ENCODE measurements at places on chromosomes 2 and 18. TPM values are rescaled to one million over a fixed set of nuclear protein-coding genes. Genes with fewer than 3 reads are reported as not detected.

SLC4A3 gene
- total RNA-seq = 426 TPM

LIMS4 gene
- 2.1 TPM for total RNA-seq

VIL1 gene
- total RNA-seq = not detected

CCDC148 gene
- total RNA-seq = 0.30 TPM

ADCYAP1 gene
- 0.19 TPM for total RNA-seq

GREB1L gene
- 12.3 TPM for total RNA-seq

AFF3 gene
- 8.0 TPM for total RNA-seq

MC5R gene
- not detected for total RNA-seq

HOXD1 gene
- total RNA-seq = not detected

SYT4 gene
- total RNA-seq = not detected

VWC2L gene
- total RNA-seq = not detected

SCYGR4 gene
- total RNA-seq = not detected

GRCh38 chr2:193199322-193199721 lies 1004.6 kb upstream of the TMEFF2 start:
- no peaks in the 10 kb centered on the region for H3K27me3 ChIP-seq
- no peak overlapping the region for H3K4me3 ChIP-seq
- DNase-seq = no peak

GRCh38 chr18:73711256-73711655 lies 436.4 kb downstream of the FBXO15 start:
- H3K27ac ChIP-seq = no peak overlapping the region
- H3K4me3 ChIP-seq = no peak overlapping the region
- no peaks in the 10 kb centered on the region for H3K27me3 ChIP-seq

DNA sequence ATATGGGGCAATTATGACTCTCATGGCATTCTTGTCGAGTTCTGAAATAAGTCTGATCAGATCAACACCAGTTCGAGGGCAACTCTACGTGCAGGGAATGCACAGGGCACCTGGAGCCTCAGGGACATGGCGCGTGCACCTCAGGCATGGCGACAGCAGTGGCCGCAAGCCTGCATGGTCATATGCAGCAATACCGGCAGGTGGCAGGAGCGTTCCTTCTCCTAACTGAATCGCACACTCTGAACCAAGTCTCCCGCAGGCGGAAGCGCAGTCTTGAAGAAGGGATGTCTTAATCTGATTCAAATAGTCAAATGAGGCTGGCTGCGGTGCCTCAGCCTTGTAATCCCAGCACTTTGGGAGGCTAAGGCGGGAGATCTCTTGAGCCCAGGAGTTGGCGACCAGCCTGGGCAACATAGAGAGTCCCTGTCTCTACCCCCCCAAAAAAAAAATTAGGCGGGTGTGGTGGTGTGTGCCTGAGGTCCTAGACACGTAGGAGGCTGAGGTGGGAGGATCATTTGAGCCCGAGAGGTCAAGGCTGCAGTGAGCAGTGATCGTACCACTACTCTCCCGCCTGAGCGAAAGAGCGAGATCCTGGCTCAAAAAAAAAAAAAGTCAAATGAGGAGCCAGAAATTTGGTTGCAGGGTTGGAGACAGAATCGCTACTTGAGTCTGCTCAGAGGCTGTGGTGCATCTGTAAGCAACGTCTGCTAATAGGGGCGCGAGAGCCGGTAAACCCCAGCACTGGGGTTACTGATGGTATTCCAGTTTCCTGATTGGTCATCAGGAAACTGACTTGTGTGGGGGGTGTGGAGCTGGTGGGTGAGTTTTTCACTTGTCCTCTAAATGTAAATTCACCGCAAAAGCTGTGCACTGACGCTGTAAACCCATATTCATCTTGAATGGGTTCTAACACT lies 28.8 kb downstream of the FHL2 start:
- no peaks in the 10 kb centered on the region for H3K27me3 ChIP-seq
- H3K27ac ChIP-seq = peak overlapping the region; percentile 85
- H3K4me1 ChIP-seq = peaks cover 80% of the 10 kb centered on the region
- no peak overlapping the region for H3K4me3 ChIP-seq
- peak; percentile 81 for DNase-seq

- DNase-seq = no peak
- H3K4me3 ChIP-seq = no peak overlapping the region
- H3K36me3 ChIP-seq = no peaks in the 10 kb centered on the region
- peaks cover 7% of the 10 kb centered on the region for H3K4me1 ChIP-seq
- no peaks in the 10 kb centered on the region for H3K27me3 ChIP-seq
- H3K27ac ChIP-seq = no peak overlapping the region
These were observed 140.4 kb downstream of the SMAD2 start for GRCh38 chr18:47790036-47790435.

DNA sequence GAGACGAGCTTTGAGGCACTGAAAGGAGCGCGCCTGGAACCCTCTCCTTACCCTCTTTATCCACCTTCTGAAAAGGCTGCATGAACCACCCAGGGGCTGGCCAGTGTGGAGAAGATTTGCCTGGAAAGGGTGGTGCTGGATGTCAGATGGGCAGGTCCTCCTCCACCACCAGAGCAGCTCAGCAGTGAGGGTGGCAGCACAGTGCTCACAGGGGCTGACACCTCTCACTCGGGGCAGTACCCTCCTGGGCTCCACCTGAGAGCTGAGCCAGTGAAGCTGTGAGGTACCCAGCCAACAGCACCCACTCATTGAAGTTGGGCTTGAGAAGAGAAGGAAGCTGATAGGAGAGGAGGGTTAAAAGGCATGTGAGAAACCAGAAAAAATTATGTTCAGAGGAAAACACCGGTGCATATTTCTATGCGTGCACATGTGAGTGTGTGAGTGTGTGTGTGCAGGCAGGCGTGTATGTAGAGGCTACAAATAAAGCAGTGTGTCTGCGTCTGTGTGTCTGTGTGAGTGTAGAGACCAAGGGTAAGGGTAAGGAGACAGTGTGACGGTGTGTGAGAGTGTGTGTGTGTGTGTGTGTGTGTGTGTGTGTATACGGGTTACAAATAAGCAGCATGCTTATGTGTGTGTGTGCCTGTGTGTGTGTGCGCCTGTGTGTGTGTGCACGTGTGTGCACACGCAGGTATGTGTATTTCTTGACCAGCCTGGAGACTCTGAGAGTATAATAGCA lies 40.7 kb downstream of the TEX44 start:
- H3K4me1 ChIP-seq = peaks cover under 1% of the 10 kb centered on the region
- no peaks in the 10 kb centered on the region for H3K27me3 ChIP-seq
- no peak overlapping the region for H3K27ac ChIP-seq
- no peak overlapping the region for H3K4me3 ChIP-seq

GRCh38 chr2:127201452-127201851 lies 18.6 kb downstream of the CYP27C1 start:
- H3K36me3 ChIP-seq = no peaks in the 10 kb centered on the region
- DNase-seq = no peak
- no peaks in the 10 kb centered on the region for H3K4me1 ChIP-seq

DNA sequence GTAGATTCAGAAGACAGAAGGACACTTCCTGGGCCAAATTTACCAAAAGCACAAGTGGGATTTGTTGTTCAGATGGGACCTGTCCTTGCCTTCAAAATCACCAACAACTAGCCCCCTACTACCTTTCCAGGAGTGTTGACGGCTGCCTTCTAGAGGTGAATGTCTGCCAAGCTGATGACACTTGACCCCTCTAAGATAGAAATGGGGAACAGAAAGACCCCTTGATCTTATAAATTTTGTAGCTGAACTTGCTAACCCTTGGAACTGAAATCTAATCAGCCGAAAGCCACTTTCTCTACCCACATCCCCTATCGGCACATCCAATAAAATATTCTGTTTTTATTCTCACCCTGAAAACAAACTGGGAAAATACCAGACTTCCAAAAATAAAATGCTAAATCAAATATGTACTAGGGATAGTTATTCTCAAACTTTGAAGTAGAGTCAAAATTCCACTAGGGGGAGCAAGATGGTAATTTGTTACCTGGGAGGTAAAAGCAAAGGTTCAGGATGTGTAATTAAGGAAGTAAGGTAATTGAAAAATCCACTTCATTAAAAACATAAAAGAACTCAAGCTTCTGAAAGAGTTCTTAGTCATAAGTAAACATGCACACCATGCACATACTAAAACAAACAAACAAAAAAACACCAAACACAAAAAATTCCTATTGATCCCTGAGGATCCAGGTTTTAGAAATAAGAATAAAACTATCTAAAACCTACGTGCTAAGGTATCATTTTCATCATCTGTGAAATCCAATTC lies 119.2 kb downstream of the ANKRD44 start:
- H3K4me1 ChIP-seq = peaks cover 19% of the 10 kb centered on the region
- no peaks in the 10 kb centered on the region for H3K36me3 ChIP-seq

GRCh38 chr2:36450466-36451196 lies 95.1 kb downstream of the CRIM1 start:
- DNase-seq = no peak
- peaks cover 27% of the 10 kb centered on the region for H3K36me3 ChIP-seq
- H3K27me3 ChIP-seq = no peaks in the 10 kb centered on the region

- no peak overlapping the region for H3K4me3 ChIP-seq
- DNase-seq = no peak
- peaks cover 18% of the 10 kb centered on the region for H3K4me1 ChIP-seq
- H3K27me3 ChIP-seq = no peaks in the 10 kb centered on the region
- peak overlapping the region; percentile 69 for H3K27ac ChIP-seq
These were observed 113.7 kb upstream of the SPRED2 start for GRCh38 chr2:65545837-65546805.

GRCh38 chr2:66269166-66269565 lies 165.8 kb upstream of the MEIS1 start:
- no peak for DNase-seq
- H3K27me3 ChIP-seq = peaks cover 11% of the 10 kb centered on the region
- H3K36me3 ChIP-seq = no peaks in the 10 kb centered on the region
- no peak overlapping the region for H3K4me3 ChIP-seq
- no peak overlapping the region for H3K27ac ChIP-seq
- H3K4me1 ChIP-seq = no peaks in the 10 kb centered on the region

DNA sequence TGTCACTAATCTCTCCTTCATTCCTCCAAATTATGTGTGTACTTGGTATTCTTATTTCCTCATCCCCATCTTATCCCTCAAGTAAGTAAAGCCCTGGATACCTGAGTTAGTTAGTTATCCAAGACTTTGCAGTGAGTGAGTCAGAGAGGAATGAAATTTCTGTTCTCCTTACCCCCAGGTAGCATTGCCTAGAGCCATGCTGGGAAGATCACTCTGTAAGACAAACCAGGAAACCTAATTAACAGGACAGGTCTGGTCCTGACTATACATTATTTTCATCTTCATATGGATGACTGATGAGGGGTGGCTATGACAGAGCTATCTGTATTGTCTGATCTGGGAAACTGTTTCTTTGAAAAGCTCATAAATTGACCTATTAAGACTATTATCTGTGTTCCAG lies 55.0 kb upstream of the ITGA6 start:
- no peak for DNase-seq
- no peaks in the 10 kb centered on the region for H3K27me3 ChIP-seq
- H3K27ac ChIP-seq = no peak overlapping the region
- no peaks in the 10 kb centered on the region for H3K36me3 ChIP-seq

GRCh38 chr2:62408241-62408677 lies 97.7 kb downstream of the TMEM17 start:
- H3K36me3 ChIP-seq = no peaks in the 10 kb centered on the region
- no peak for DNase-seq
- no peak overlapping the region for H3K27ac ChIP-seq

- DNase-seq = no peak
- H3K27me3 ChIP-seq = peaks cover 100% of the 10 kb centered on the region
- H3K27ac ChIP-seq = no peak overlapping the region
- peaks cover 23% of the 10 kb centered on the region for H3K4me1 ChIP-seq
- H3K36me3 ChIP-seq = no peaks in the 10 kb centered on the region
These were observed 4.9 kb upstream of the NEUROD1 start for GRCh38 chr2:181685150-181685688.

DNA sequence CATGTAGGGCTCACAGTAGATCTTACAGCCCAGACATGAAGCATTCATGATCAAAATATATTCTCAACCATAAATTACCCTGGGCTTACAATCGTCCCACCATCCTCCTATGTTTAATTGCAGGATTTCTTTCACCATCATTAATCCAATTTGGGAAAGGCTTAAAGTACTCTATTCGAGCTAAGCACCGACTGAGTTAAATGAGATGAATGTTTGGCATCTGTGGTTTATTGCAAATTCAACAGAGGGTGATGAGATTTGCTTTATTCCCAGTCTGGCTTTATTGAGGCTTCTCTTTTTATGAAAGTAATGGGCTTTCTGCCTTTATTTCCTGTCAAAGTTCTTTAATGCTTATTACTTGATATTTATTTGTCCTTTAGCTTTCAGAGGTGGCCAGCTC lies 159.0 kb downstream of the METTL4 start:
- H3K27me3 ChIP-seq = no peaks in the 10 kb centered on the region
- H3K4me3 ChIP-seq = no peak overlapping the region
- no peak for DNase-seq
- no peaks in the 10 kb centered on the region for H3K36me3 ChIP-seq
- H3K4me1 ChIP-seq = no peaks in the 10 kb centered on the region

DNA sequence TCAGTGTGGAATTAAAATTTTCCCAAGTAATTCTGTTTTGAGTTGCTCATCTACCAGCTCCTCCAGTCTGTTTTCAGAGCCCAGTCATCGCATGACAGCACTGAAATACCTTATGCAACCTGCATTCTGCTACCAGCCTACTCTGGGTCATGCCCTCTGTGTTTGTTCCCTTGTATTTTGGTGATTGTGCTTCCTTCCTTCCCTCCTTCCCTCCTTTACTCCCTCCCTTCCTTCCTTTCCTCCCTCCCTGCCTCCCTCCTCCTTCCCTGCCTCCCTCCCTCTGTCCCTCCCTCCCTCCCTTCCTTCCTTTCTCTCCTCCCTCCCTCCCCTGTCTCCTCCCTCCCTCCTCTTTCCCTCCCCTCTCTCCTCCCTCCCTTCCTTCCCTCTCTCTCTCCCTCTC lies 289.6 kb downstream of the CDH2 start:
- no peak overlapping the region for H3K27ac ChIP-seq
- H3K4me1 ChIP-seq = no peaks in the 10 kb centered on the region
- DNase-seq = no peak

GRCh38 chr2:21591926-21592325 lies 468.2 kb downstream of the TDRD15 start:
- no peak overlapping the region for H3K27ac ChIP-seq
- no peaks in the 10 kb centered on the region for H3K4me1 ChIP-seq
- H3K27me3 ChIP-seq = no peaks in the 10 kb centered on the region
- H3K36me3 ChIP-seq = no peaks in the 10 kb centered on the region
- no peak for DNase-seq

DNA sequence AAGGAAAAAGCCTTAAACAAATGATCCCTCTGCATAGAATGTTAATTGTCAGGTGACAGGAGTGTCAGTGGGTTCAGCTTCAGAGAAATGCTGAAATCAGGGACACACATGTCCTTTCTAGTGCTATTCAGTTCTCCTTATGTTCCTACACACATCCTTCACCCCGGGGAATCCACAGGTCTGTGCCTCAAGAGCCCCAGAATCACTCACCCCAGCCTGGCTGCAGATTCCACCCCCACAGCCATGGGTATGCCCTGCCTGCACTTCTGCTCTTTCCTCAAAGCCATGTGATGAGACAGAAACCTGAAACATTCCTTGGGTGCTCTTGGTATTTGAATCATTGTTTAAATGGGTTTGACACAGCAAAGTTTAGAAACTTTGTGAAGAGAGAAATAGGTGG lies 27.4 kb upstream of the FZD7 start:
- H3K36me3 ChIP-seq = no peaks in the 10 kb centered on the region
- no peak overlapping the region for H3K27ac ChIP-seq
- H3K4me3 ChIP-seq = no peak overlapping the region
- H3K27me3 ChIP-seq = peaks cover 3% of the 10 kb centered on the region
